ENCODE measurements at places on chromosomes 5 and 9.
A peak's percentile ranks its signal among the peaks of the same experiment; 100 is the strongest.

DNA sequence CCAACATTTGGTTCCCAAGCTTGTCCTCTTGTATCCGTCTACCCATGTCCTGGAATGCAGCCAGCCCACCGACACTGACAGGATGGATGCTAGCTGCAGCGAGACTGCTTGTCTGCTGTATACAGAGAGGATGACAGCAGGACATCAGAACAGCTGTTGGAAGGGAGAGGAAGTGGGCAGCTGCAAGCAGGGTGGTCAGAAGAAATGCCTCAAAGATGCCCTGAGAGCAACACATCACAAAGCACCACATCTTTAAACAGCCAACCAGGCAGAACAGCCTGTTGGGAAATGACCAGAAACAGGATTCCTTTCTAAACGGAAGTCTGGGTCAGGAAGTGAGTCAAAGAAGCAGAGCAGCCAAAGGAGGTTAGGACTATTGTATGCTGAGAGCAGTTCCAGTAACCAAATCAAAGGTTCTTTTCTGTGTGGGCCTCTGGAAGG lies 219.1 kb downstream of the NDUFS4 start:
- no peak for DNase-seq

- no peak for DNase-seq
Observed at GRCh38 chr5:143521141-143521540, 117.7 kb upstream of the NR3C1 start.

GRCh38 chr5:108079753-108080152 lies 302.1 kb downstream of the FBXL17 start:
- no peak for DNase-seq

DNA sequence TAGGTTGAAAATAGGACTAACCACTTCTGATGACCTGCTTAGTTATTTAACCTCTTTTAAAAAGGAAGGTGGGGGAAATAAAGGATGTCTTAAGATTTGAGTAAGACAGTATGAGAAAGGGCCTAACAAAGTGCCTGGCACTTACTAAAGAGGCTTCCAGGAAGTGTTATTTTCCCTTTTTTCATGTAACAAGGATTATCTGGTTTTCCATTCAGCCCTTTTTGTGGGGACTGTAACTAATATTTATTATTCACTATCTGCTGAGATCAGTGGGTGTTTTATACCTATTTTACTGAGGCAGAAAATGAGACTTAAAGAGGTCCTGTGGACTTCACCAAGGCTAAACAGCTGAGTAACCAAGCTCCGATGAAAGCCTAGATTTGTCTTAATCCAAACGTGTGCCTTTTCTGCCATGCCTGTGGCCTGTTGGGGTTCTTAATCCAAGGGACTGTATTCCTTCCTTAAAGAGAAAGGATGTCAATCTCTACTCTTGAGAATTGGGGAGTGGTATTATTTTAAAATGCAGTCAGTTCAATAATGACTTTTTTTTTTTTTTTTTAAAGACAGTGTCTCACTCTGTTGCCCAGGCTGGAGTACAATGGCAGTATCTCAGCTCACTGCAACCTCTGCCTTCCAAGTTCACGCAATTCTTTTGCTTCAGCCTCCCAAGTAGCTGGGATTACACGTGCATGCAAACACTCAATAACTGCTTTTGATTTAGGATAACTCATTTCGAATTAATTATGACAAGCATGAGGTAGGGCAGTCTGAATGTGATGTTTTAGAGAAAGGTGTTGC lies 6.5 kb downstream of the JMY start:
- DNase-seq, result no peak

DNA sequence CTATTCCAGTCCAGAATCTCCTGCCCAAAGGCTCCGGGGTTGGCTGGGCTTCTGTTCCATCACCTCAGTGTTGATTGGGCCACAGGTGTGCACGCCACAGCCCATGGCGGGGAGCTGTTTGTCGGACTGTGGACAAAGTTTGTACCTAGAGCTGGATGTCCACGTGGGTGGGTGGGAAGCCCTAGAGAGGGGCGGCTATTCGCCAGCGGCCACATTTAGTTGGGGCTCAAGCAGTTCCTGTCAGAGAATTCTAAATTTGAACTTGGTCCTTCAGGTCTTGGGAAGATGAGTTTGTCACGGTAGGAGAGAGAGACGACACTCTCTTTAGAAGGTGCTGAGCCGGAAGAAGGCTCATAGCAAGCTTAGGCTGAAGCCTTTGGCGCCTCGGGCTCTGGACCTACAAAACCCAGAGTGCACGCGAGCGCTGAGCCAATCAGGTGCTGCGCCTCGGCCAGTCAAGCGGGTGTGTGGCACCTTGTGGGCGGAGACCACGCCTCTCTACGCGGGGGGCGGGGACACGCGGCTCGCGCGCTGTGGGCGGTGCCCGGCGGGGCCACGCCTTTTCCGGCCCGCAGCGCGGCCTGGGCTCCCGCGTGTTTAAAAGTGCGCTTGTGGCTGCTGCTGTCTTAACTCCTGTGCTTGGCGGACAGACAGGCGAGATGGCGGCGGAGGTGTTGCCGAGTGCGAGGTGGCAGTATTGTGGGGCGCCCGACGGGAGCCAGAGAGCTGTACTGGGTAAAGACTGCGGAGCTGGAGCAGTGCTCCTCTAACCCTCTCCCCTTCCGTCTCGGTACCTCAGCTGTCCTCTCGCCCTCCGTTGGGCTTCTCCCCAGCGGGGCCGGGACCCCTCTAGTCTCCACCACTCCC lies at the start of gene POLR1E:
POLR1E (plus strand) TSS at position 560 of the 867 bp plus-strand sequence; CDS start at position 660, 100 bp downstream.
- peak; percentile 94 for DNase-seq

DNA sequence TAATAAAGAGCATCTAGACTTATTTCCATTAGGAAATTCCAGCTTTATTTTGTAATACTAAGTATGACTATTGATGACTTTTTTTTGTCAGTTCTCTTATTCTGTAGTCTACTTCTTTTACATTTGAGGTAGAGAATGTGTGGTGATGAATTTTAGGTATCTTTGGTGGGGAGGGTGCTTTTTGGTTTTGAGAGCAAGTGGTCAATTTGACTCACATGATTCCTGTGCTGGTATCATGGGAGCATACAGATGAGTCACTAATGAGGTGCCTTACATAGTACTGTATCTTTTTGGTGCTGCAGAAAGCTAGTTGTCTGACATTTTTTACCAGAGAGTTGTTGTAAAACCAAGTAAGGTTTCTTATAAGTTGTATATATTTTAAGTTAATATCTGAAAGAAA lies 35.3 kb downstream of the ERBIN start:
- no peak for DNase-seq

GRCh38 chr5:161934486-161934885 lies 86.6 kb downstream of the GABRA1 start:
- DNase-seq, result no peak

DNA sequence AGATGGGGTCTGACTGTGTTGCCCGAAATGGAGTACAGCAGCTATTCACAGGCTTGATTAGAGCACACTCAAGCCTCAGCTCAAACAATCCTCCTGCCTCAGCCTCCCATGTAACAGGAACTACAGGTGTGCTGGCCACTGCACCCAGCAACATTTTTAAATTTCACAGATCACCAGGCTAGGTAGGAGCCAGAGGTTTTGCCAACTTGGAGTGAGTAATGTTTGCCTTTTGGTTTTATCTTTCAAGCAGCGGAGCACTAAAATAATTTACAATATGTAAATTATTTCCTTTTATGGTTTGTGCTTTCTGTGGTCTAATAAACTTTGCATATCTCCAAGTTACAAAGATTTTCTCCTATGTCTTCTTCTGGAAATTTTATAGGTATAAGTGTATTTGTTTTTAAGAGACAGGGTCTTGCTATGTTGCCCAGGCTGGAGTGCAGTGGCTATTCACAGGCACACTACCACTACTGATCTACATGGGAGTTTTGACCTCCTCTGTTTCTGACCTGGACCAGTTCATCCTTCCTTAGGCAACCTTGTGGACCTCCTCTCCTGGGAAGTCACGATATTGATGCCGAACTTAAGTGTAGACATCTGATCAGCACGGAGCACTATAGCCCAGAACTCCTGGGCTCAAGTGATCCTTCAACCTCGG lies 67.2 kb upstream of the SUSD1 start:
- no peak for DNase-seq

DNA sequence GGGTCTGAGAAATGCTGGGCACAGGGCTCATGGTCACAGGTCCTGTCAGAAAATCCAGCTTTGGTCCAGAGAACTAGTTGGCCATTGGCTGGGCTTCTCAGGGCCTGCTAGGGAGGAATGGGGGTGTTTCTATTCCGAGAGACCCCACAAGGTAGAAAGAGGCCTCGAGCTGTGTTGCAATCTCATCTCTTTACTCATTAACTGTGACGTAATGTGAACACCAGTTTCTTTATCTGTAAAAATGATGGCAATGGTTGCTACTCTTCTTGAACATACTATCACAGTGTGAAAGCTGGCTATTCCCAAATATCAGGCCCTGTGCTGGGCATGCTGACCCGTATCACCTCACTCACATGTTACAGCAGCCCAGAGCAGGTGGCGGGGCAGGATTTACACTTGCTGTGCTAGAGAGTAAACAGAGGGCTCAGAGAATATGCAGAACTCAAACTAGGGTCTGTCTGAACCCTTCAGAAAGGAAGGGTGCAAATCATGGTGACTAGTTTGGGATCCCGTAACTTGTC lies 35.7 kb upstream of the SLC25A51 start:
- DNase-seq, result no peak

GRCh38 chr5:65663804-65664521 lies 39.1 kb downstream of the SHLD3 start:
- no peak for DNase-seq

DNA sequence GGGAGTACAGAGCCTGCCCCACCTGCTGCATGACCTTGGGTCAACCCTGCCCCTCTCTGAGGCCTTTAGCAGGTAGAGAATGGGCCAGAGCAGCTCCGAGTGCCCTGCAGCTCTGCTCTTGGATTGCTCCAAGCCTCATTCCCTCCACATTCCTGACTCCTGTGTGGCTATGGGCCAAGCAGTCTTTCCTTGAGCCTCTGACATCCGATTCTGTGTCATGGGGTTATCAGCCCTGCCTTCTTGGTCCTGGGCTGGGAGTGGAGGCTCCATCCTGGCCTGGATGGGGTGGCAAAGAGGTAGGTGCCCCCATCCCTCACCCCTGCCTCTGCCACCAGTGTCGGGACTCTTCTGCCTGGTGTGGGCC lies 13.7 kb downstream of the FPGS start:
- no peak for DNase-seq

GRCh38 chr5:131899686-131900085 lies 45.8 kb downstream of the MEIKIN start:
- DNase-seq, result no peak

- no peak for DNase-seq
Observed at GRCh38 chr5:54273715-54274114, 36.7 kb downstream of the ARL15 start.

GRCh38 chr5:74432216-74432615 lies 208.3 kb downstream of the ENC1 start:
- DNase-seq, result peak; percentile 29

DNA sequence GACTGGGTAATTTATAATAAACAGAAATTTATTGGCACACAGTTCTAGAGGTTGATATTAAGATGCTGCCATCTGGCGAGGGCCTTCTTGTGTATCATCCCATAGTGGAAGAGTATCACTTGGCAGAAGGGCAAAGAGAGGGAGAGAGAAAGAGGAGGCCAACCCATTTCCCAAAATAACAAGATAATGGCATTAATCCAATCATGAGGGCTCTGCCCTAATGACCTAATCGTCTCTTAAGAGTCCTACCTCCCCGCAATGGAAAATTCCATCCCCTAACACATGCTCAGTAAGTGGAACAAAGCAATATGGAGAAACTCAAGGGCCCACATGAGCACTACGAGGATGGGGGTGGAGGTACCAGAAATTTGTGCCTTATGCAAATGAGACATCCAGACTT lies 17.6 kb upstream of the VDAC1 start:
- no peak for DNase-seq

DNA sequence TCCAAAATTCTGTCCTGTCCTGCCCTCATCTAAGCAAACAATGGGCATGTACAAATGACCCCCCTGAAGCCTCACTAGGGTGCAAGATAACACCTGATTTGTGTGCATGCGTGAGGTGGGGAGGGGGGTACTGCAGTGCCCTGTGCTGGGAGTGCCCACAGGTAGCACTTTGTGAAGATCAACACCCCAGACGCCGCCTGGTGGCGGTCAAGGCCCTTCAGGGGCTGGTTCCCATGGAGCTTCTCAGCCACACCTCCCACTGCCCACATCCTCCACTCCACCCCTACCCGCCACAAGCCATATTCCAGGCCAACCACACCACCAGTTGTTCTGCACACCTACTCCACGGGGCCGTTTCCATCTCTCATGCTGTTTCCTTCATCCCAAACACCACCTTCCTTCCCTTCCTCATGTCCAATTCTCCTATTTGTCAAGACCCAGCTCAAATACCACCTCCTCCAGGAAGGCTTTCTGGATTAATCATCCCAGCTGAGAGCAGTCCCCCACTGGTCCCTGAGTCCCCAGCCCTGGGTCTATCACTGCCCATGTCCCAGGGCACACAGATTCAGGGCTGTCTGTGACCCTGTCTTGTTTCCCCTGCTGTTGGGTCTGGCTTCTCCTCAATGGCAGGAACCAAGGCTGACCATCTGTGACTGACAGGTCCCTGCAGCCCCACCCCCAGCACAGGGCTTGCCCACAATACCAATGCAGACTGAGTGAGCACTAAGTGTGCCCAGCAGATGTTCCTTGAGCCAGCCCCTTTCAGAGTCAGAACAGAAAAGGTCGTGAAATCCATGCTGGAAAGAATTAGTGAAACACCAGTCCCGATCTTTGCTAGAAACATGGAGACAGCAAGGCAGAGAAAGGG lies 178.4 kb downstream of the PAX5 start:
- DNase-seq, result no peak

GRCh38 chr9:69376651-69377050 lies 51.6 kb downstream of the ENTREP1 start:
- DNase-seq, result no peak

DNA sequence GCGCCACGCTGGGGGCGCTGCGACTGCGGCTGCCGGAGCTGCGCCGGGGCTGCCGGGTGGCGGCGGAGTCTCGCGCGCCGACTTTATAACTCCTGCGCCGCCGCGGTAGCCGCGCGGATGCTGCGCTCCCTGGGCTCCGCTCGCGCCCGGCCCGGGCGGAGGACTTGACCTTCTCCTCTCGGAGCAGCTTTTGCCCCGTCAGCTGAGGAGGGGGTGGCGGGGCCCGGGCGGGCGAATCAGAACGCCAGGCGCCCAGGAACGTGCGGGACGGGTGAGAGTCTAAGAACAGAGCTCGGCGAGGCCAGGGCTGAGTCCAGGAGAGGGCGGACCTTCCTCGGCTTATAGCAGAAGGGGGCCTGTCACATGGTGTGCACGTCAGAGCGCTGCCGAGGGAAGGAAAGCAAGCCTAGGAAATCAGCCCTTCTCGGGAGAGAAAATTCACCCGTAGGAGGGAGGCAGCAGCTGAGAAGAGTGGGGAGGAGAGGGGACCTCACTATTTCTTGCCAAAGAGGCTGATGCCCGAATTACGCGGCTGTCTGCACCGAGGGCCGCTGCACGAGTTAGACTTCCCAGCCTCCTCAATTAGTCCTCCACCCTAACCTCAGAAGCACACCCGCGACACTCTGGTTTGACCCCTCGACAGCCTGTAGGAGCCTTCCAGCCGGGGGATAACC lies at the start of gene FOXD1:
FOXD1 (minus strand) TSS at position 315 of the 674 bp plus-strand sequence. CDS start 415 bp downstream, outside the sequence.
- peak; percentile 74 for DNase-seq

Measured in NCI-H2081 (cell line).